ENCODE measurements at places on chromosomes 1 and 21. TPM values are rescaled to one million over a fixed set of nuclear protein-coding genes. Genes with fewer than 3 reads are reported as not detected.

GRCh38 chr1:114554577-114554976 lies 26.8 kb downstream of the BCAS2 start:
- no peak for DNase-seq

DNA sequence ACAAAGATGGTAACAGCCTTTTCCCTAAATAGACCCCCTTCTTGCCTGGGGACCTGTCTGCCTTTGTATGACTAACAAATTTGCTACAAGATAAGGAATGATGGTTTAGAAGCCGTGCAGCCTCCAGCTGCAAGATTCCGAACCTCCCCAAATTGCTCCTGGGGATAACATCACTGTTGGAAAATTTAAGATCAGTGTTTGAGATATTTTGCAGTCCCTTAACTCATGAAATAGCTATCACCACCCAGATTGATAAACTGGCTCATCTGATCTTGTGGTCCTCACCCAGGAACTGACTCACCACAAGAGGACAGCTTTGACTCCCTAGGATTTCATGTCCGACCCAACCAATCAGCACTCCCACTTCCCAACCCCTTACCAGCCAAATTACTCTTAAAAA lies 254.7 kb downstream of the USH2A start:
- no peak for DNase-seq

DNA sequence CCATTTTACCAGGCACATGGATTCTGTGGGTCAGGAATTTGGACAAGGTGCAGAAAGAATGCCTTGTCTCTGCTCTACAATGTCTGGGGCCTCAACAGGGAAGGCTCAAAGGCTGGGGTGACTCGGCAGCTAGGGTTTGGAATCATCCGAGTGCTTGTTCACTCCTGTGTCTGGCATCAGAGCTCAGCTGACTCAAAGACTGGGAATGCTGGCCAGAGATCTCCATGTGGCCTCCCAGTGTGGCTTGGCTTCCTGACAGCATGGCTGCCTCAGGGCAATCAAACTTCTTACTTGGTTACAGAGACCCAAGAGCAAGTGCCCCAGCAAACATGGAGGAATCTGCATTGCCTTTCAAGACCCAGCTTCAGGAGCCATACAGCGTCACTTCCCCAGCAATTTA lies 110.5 kb downstream of the TOMM20 start:
- no peak for DNase-seq

DNA sequence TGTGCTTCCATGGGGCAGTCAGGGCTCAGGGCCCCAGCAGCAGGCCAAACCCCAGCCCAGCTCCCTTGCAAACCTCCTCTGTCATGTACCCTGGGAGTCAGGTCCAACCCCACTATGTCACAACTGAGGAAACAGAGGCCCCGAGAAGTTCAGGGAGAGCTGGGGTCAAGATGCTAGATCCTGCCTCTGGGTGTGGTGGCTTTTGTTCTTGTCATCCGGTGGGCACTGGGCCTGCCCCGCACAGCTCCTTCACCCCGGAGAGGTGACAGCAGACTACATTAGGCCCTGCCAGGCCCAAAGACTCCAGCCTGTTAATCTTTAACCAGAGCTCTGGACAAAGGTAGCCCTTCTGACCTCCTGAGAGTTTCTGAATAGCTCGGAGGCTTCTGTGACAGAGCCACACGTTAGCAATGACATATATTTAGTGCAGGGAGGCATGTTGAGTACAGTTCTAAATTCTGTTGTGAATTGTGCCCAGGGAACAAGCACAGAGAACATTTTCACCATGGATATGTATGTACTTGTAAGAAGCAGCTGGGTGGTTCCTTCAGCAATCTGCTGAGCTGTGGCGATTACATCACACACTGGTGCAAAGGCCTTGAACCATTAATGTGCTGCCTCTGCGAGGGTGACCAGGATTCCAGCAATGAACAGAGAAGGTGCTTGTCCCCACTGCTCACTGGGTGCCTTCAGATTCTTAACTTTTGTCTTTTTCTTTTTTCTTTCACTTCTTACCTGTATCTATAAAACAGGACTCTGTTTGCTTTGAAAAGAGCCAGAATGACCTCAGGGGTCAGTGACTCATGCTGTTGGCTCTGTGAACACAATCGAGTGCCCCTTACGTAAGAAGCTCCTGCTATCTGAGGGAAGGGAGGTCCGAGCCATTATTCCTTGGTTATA lies 102.8 kb downstream of the RHOU start:
- DNase-seq: peak; percentile 91

GRCh38 chr21:41957991-41958766 lies 4.4 kb upstream of the C2CD2 start:
- peak; percentile 66 for DNase-seq

DNA sequence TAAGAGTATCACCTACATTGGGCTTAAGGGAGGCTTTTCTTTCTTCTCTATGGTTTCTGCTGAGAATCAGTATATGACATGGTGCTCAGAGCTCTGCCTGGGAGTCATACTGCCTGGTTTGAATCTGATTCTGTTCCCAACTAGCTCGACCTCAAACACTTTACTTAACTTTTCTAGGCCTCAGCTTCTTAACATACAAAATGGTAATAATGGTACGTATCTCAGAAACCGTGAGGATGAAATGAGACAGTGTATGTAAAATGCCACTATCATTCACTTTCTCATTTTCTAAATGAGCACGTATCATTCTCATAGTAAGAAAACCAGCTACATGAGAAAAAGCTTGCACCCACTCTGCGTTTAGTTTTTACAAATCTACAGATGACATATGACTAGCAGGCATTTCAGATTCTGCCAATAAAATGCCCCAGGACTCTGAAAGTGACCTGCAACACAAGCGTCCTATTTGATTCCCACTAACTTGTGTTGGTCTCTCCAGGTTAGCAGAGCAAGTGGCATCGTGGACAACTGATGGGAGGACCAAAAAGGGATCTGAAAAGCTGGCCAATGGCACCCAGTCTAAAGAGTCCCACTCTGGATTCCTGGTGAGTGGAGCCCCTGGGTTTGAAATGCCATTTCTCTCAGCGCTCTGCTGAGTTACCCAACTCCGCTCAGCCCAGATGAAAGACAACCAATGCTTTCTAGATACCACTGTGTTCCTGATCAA lies 6.1 kb downstream of the CTNNBIP1 start:
- DNase-seq: no peak

- DNase-seq: peak; percentile 51
Measured at GRCh38 chr21:46027851-46028493, 46.4 kb downstream of the COL6A1 start.

DNA sequence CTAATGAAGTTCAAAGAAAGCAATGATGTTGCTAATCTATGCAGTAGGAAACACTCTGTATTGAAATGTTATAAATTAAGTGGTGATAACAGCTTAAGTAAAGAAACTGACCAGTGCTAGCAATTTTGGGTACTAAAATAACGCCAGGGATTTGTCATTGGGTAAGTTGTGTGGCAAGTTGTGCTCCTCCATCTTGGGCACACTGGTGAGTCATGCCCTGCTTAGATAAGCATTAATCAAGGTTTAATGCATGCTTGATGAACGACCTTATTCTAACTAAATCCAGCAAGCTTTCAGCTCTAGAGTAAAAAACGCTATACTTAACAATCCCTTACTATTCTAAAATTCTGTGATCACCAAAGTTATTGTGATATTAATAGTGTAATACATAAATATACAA lies 25.2 kb downstream of the VAMP4 start:
- DNase-seq: no peak

The NT5C1A gene
- total RNA-seq: 2.9 TPM

The GJA4 gene
- 9.0 TPM for total RNA-seq

The FCRL2 gene
- 0.09 TPM for total RNA-seq

All from mucosa of gallbladder (tissue), 1 donor.